Uterus (tissue), 4 donors: ENCODE measurements at places on chromosomes 1 and 21. TPM values are rescaled to one million over a fixed set of nuclear protein-coding genes. Genes with fewer than 3 reads are reported as not detected.

- DNase-seq = no peak
- H3K36me3 ChIP-seq = no peaks in the 10 kb centered on the region
- no peak overlapping the region for H3K4me3 ChIP-seq
- H3K27me3 ChIP-seq = no peaks in the 10 kb centered on the region
Measured at GRCh38 chr21:27571706-27572105, 604.8 kb upstream of the ADAMTS5 start.

DNA sequence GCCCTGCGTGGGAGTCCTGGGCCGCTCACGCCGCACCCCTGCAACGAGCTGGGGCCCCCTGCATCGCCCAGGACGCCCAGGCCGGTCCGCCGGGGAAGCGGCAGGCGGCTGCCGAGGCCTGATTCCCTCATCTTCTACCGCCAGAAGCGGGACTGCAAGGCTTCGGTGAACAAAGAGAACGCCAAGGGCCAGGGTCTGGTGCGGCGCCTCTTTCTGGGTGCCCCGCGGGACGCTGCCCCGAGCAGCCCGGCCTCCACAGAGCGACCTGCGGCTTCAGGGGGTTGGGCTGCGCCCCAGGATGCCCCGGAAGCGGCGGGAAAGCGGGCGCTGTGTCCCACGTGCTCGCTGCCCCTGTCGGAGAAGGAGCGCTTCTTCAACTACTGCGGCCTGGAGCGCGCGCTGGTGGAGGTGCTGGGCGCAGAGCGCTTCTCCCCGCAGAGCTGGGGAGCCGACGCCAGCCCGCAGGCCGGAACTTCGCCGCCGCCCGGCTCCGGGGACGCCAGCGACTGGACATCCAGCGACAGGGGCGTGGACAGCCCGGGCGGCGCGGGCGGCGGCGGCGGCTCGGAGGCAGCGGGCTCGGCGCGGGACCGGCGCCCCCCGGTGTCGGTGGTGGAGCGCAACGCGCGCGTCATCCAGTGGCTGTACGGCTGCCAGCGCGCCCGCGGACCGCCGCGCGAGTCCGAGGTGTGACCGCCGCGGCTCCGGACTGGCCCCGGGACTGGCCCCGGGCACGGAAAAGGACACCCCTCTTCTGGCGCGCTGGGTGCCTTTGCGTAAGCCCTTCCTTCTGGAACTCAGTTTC lies 2.7 kb downstream of the FAM110D start:
- peaks cover 7% of the 10 kb centered on the region for H3K4me1 ChIP-seq
- peak overlapping the region; percentile 34 for H3K4me3 ChIP-seq
- DNase-seq = peak; percentile 47
- no peaks in the 10 kb centered on the region for H3K27me3 ChIP-seq

- H3K4me1 ChIP-seq = no peaks in the 10 kb centered on the region
- no peak for DNase-seq
- no peak overlapping the region for H3K4me3 ChIP-seq
- no peaks in the 10 kb centered on the region for H3K27me3 ChIP-seq
- H3K36me3 ChIP-seq = no peaks in the 10 kb centered on the region
- H3K27ac ChIP-seq = no peak overlapping the region
Measured at GRCh38 chr1:187203257-187203656, 374.5 kb downstream of the PLA2G4A start.

GCLM gene
- total RNA-seq = 9.5 TPM
